Thoracic aorta (tissue), 2 donors: ENCODE measurements at places on chromosomes 16 and 17. TPM values are rescaled to one million over a fixed set of nuclear protein-coding genes. Genes with fewer than 3 reads are reported as not detected.

DNA sequence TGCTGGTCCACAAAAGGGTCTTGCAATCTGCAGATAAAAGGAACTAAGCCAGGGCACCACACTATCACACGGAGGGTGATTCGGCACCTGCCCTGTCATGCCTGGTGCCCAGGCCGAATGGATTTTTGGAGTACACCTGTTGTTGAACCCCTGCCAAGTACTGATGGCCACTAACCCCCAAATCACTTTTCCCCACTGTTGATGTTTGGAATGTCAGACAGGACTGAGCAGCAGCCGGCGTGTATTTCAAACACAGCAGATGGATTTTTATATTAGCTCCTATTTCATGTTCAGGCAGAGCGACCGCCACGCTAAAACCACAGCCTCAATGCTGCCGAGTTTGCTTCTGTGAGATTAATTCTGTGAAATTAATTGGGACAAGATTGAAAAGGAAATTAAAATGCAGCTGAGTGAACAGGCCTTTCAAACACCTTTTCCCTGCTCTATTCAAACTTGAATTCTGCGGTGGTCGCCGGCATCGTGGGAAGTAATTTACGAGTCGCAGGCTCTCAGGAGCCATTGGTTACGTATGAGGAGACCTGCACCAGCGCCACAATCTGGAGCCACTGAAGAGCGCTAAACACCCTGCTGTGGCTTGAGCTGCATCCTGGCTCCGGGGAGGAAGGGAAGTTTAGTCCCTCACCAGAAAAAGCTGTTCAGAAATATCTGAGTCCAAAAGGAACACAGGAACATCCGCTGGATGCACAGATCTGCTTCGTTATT is 48.5 kb downstream of the SNX11 start:
- H3K27me3 ChIP-seq: no peaks in the 10 kb centered on the region
- DNase-seq: no peak
- H3K4me3 ChIP-seq: no peak overlapping the region
- no peaks in the 10 kb centered on the region for H3K4me1 ChIP-seq

The SLC52A1 gene
- not detected for total RNA-seq

The CCL14 gene
- total RNA-seq: 19.5 TPM

The TMEM208 gene
- total RNA-seq: 32.2 TPM

- DNase-seq: no peak
Observed at GRCh38 chr17:5291683-5292350, 9.7 kb downstream of the RABEP1 start.

DNA sequence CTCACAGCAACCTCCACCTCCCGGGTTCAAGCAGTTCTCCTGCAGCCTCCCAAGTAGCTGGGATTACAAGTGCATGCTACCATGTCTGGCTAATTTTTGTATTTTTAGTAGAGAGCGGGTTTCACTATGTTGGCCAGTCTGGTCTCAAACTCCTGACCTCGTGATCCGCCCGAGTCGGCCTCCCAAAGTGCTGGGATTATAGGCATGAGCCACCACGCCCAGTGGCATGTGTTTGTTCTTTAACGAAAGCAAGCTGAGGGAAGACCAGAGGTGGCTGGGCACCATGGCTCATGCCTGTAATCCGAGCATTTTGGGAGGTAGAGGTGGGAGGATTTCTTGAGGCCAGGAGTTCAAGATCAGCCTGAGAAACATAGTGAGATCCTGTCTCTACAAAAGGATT is 18.1 kb downstream of the TNFRSF13B start:
- no peak for DNase-seq
- no peaks in the 10 kb centered on the region for H3K27me3 ChIP-seq
- H3K36me3 ChIP-seq: no peaks in the 10 kb centered on the region
- no peaks in the 10 kb centered on the region for H3K4me1 ChIP-seq
- no peak overlapping the region for H3K4me3 ChIP-seq
